Stimulated activated CD8-positive, alpha-beta memory T cell treated with anti-CD3 and anti-CD28 coated beads, Interleukin-4, amount 100 ng/mL, for 4 hours (primary cell): ENCODE measurements at places on chromosomes 2 and 18.

DNA sequence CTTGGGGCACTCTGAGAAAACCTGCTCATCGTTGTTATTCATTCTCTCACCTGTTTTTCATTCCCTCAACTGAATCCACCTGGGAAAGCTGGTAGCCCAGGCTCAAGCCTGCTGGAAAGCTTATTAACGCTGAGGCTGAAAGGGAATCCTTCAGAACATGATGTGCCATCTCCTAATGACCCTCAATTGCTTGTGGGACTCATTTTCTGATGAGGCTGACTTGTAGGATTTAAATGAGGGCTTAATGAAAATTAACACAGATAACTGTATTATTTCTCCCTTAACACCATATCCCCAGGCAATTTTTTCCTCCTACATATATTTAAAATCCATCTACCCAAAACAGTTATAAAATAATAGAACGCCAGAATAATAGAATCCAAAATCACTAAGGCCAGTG, 162.7 kb upstream of the ACAA2 start:
- DNase-seq, result no peak

DNA sequence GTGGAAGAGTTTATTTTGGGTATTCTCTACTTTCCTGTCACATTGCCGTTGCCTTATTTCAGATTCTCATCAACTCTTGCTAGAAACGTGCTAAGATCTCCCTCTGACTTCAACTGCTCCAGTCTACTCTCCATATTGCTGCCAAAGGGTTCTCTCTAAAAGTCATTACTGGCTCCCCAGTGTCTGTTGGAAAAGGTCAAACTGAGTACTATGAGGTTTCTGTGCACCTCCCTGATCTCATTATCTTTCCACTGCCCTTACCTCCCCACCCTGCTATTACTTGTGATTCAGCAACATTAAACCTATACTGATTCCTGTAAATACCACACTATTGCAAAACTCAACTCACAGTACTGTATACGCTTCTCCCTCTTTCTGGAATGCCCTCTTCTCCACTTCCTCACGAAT, 1.9 kb upstream of the KRCC1 start:
- no peak for DNase-seq

- DNase-seq, result no peak
These were observed 993.6 kb downstream of the LRP1B start for GRCh38 chr2:141137122-141137693.

GRCh38 chr18:3792711-3793110, 342.7 kb downstream of the TGIF1 start:
- DNase-seq, result no peak

- no peak for DNase-seq
These were observed 583.3 kb downstream of the PLCL1 start for GRCh38 chr2:198387677-198388076.

DNA sequence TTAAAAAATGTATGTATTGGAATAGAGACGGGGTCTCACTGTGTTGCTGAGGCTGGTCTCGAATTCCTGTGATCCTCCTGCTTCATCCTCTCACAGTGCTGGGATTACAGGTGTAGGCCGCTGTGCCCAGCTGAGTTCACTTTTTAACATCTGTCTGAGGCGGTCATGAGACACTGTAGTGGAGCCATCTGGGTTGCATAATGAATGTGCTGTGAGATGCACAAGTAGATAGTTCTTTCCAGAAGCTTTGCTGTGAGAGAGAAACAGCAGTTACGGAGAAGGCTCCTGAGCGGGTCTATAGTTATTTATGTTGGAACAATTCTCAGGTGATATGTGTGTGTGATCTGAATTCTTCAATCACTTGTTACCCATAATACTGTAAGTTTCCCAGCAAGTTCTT, 3.1 kb downstream of the RMC1 start:
- DNase-seq, result no peak

DNA sequence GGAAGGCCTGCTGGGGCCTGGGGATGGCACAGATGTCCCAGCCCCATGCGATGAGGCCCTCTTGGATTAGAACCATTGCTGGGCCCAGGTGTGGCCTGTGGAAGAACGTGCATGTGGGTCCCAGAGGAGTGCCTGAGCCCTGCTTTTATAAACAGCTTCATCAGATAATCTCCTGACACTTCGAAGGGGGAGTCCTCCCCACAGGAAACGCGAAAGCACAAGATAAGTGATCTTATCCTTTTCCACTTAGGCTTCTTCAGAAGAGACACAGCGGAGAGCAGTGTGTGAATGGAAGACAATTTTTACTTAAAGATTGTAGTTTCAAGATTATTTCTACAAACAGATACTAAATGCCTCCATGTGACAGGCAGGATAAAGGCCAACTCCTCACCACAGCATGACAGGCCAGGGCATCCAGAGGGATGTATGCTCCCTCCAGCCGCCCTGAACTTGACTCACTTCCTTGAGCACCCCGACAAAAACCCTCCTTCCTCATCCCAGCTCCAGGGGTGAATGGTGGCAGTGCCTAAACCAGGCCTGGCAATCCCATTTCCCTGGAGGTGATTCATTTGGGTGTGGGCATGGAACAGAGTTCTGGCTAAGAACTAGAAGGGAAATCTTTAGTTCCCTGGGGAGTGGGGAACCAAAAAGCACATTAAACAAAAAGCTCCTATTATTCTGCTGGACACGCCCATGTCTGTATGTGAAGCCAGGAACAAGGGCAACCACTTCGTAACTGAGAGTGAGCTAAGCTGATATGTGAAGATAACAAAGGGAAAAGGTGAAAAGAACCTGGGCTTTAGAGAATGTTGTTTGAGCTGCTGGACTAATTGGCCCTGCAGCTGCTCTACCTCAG, 56.2 kb upstream of the TMEM163 start:
- no peak for DNase-seq

DNA sequence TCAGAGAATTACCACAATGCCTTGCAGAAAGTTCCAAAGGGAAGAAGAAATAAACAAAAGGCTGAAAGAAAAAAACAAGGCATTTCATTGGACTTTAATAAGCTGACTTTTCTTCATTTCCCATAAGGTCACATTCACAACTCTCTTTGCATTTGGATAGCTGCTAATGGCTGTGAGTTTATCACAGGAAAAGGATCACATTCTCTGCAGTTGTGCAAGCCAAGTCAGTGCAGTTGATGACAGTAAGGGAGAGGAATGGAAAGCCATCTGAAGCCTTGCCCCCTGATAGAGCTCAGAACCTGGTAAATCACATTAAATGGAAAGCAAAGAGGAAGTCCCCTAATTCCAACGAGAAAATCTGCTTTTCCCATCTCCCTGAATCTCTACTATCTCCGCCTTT, 950.6 kb downstream of the CNTNAP5 start:
- no peak for DNase-seq

- DNase-seq, result no peak
These were observed 46.2 kb upstream of the ELOA2 start for GRCh38 chr18:47081578-47081977.

DNA sequence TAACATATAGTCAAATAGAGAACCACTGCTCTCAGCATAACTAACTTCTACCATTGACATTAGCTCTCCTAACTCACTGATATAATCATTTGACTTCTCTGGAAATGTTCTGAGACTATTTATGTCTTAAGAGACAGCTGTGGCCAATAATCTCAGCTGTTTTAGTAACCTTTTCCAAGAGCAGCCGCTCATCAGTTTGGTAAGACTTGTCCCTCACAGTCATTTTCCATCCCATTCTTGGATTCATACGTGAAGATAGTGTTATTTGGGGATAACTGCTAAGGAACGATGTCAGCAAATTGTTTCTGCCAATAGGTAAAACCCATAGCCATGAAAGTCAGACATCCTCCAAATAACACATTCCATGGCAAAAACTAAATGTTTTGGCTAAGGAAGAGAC, 127.8 kb downstream of the LNPK start:
- no peak for DNase-seq

GRCh38 chr18:77058290-77058835, 74.2 kb downstream of the MBP start:
- DNase-seq, result no peak

DNA sequence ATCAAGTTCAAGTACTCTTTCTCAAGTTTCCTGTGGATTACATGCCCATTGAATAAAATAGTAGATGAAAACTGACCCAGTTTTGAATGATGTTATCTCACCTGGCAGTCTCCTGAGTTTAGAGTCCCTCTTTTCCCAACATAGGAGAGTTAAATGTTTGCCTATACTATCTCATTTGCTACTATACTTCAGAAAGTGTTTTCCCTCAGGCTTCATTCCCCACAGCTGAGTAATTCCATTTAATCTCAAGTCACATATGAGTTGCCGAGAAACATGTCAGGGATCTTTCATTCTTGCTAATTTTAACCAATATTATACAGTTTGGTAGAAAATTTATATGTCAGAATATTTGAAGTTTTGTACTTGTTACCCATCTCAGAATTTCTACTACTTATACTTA, 150.4 kb upstream of the CDH19 start:
- DNase-seq, result no peak

DNA sequence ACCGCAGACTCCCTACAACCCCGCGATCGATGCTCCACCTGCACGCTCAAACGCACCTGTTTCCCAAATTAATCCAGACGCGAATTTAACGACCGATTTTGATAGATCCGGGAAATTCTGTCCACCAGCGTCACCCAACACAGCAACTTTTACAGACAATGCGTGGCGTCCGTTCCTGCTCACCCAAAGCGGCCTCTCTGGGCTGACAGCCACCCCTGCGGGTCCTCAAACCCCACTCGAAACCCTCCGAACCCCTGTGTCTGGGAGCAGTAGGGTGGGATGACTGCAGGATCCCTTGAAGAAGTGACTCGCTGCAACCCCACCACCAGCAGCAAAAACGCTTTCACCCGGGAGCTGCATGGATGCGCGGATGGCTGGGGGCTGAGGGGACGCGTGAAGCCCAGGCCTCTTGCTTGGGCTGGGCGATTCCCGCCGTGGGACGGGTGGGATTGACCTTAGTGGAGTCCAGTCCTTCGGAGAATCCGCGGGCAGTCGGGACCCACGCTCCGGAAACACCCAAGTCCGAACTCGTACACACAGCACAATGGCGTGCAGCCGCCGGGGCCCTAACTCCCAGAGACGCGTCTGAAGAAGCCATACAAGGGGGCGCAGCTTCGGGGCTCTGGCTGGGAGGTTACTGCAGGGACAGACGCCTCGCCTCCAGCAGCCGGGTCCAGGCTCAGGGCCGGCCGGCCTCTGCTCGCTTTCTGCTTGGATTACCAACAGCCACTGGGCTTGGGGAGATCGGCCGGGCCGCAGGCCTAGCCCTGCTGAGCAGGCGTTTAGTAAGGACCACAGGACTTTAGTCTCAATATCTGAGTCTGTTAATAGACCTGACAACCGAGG, 31.1 kb upstream of the ATP6V1B1 start:
- no peak for DNase-seq

DNA sequence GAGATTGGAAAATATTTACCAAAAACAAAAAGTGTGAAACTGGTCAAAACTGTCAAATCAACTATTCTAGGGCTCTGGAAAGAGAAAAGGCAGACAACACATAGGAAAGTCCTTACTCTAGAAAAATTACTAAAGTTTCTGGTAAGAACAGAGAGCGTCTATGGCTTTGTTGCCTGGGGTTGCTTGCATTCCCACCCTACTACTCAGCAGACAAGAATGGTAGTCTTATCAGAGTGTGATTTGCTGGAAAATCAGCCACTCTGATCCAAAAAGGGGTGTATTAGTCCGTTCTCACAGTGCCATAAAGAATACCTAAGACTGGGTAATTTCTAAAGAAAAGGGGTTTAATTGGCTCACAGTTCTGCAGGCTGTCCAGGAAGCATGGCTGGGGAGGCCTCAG, 50.3 kb upstream of the CDH20 start:
- no peak for DNase-seq

- DNase-seq, result no peak
These were observed 119.5 kb downstream of the NEB start for GRCh38 chr2:151614606-151615306.

- no peak for DNase-seq
These were observed 2.3 kb upstream of the GCC2 start for GRCh38 chr2:108446703-108447102.

DNA sequence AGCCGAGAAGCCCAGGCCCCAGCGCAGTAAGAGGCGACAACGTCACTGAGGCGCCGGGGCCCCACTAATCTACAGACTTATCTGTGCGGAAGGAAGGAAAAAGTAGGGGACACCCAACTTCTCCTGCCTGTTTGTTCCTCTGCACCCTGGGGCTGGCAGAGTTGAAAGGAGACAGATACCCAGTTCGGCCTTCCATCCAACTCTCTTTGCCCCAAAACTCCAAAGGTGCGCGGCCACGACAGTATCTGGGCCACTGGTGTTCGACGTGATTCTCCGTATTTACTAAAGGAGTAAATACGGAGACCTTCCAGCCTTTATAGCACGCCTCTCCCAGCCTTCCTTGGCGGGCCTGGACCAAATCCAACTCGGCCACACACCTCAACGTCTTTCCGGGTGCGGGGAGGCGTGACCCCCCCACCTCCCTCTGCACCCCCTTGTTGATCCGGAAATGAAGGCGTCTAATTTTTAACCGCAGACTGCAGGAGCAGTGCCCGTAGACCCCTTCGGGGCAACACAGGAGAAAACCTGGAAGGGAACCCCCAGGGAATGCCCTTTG, 1.6 kb downstream of the SMAD7 start:
- DNase-seq, result no peak

DNA sequence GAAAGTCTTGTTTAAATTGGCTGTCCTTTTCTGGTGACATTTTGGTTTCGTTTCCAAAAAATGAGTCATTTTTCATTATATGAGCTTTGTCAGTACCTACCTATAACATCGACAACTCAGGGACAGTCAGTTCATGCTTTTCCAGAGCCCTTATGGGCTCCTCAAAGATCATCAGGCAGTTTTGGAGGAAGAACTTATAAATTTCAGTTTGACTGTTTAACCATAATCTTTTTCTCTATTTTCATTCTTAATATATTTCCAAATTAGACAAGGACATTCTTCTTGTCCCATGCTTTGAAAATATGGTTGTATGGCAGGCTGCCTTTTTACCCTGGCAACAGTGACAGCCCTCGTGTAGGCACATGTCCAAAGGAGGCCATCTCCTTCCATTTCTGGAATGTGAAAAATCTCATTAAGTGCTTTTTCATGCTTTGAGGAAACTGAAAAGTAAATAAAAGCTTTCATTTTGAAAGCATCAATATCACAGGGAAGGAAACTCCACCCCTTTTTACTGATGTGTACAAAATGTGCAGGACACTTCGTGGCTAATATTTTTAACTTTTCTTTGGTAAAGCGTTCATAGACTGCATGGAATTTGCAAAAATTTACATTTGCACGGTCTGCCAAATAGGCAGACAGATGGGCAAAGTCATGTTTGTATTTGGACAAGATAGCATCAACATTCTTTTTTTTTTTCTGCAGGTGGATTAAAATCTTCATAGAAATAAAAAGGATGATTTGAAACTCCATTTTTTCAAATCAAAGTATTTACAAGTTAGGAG, 7.2 kb upstream of the PROC start:
- no peak for DNase-seq
